ENCODE measurements at places on chromosomes 2 and 18. TPM values are rescaled to one million over a fixed set of nuclear protein-coding genes. Genes with fewer than 3 reads are reported as not detected.

Gene LINC00305
- polyA plus RNA-seq = not detected

Gene FOSL2
- polyA plus RNA-seq = 50.3 TPM

DNA sequence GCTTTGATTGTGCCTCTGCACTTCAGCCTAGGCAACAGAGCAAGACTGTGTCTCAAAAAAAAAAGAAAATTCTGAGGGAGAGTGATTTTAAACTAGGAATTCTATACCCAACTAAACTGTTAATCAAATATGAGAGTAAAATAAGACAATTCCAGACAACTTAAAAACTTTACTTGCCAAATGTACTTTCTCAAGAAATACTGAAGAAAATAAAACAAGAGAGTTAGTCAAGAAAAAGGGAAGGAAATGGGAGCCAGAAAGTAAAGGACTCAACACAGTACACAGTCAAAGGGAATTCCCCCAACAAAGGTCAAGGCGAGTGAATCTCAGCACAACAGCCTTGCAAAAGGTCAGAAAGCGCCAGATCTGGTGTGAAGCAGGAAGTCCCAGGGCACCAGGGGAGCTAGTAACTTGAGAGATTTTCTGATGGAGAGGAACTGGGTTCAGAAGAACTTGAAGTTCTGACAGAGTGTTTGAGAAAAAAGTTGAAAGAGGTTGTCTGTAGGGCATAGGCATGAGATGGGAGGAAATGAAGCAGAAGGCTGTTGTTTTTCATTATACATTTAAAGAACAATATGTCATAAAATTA is 22.6 kb upstream of the TBC1D8 start:
- no peak for DNase-seq

- DNase-seq = no peak
Observed at GRCh38 chr18:54672846-54673475, 81.9 kb downstream of the DYNAP start.

GRCh38 chr18:79069717-79070151 is 540 bp downstream of the ATP9B start:
- DNase-seq = no peak

DNA sequence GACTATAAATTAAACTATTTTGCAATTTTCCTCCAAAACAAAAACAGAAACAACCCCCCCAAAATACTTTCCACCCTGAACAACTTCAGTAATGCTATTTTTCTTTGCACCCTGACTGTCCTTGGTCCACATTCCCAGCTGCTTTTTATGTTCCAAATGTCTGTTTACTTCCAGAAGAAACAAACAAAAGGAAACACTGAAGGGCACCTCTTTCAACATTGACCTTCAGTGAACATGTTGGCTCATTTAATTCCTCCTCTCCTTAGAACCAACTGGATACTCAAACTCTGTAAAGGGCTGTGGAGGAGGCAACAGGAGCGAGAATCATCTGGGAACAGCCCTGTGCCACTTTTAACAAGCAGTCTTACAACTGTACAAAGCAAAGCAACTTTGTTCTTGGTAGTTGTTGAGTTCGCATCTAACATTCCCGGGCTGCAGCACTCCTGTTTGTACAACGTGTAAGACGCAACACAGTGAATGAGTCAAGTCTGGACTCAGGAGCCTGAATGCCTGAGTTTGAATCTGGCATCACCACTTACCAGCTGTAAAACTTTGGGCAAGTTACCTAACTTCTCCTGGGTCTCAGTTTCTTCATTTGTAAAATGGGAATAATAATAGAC is 111.4 kb upstream of the GATA6 start:
- DNase-seq = no peak

GRCh38 chr2:240238786-240239185 is 98.3 kb upstream of the OTOS start:
- DNase-seq = no peak

DNA sequence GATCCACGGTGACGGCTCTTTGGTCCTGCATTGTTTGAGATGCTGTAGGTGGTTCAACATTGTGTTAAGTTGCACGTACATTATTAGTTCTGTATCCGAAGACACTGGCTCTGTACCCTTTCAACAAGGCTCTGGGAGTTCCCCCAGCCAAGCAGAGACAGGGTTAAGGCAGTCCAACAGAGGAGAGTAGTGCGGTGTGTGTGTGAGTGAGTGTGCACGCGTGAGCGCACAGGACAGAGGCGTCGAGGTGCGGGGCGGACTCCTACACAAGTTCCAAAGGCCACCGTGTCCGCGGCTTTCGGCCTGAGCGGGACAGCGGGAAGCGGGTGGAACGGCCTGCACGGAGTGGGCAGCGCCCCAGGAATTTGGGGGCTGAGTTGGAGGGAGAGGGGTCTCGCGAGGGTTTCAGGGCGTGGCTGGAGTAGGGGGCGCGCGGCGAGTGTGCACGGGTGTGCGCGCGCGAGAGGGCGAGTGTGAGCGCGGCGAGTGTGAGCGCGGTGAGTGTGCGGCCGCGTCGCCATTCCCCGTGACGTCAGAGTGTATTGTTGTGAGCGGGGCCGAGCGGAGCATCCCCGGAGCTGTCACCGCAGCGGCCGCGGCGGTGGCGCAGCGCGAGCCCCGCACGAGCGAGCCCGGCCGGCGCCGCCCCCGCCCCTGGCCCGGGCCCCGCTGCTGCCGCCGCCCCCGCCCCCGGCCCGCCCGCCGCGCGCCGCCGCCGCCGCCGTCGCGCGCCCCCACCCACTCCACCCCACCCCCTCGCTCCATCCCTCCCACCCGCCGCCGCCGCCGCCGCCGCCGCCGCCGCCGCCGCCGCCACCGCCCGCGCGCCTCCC is at the start of gene ASXL3:
Gene ASXL3, plus strand, starts transcription at position 535 of the 833 bp plus-strand sequence. CDS start 413 bp downstream, outside the sequence.
- no peak for DNase-seq

GRCh38 chr2:63699549-63699839 is 110.7 kb downstream of the MDH1 start:
- no peak for DNase-seq

DNA sequence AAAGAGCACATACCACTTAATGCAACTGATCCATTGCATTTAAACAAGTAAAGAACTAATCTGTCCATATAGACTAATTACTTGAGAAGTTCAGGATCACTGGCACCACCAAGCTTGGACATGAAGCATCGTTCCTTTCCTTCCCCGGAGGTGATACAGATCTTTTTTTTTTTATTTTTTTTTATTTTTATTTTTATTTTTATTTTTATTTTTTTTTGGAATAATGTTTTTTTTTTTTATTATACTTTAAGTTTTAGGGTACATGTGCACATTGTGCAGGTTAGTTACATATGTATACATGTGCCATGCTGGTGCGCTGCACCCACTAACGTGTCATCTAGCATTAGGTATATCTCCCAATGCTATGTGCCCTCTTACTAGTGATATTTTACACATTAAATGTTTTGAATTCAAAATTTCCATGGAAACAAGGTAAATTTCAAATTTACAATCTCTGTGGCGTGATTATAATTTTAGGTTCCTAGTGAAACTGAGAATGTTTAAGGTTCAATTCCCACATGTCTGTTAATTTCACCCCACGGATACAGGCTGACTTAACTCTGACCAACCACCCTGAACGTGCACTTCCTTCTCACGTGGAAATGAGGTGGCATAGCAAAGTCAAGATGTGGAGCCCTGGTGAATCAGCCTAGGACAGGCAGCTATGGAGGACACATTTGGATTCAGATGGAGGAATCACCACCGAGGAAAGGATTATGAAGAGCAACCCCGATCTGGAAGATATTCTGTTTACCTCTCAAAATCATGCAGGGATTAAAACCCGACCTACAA is 101.6 kb upstream of the THOC1 start:
- no peak for DNase-seq

DNA sequence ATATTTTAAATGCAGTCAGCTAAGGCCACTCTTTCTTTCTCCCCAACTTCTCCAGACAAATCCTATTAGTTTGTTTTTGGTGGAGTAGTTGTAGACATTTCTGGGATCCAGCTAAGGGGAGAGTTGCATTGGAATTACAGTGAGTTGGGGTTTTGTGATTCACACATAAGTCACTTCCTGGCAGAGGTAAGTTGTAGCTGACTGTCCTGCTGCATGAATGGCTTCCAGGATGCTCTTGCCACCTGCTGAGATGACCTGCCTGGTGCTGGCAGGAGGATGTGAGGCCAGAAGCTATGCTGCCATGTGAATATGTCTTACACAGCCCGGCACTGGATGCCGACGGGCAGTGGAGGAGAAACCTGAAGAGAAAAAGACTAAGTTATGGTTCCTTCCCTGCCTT is 243.7 kb downstream of the TDRD15 start:
- DNase-seq = no peak

DNA sequence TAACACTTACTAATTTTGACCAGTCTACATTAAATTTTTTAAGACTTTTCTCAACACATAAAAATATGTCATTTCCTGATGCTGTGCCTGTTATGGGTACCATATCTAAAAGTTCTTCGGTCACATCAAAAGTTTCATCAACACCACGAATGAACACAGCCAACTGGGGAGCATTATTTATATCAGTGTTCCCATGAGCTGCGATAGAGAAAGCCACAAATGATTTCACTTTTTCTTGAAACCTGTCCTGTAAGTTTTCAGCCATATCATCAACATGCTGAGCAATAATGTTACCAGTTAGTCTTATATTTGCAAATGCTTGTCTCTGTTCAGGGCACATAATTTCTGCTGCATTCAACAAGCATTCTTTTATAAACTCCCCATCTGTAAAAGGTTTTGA is 30.4 kb upstream of the NCL start:
- no peak for DNase-seq

DNA sequence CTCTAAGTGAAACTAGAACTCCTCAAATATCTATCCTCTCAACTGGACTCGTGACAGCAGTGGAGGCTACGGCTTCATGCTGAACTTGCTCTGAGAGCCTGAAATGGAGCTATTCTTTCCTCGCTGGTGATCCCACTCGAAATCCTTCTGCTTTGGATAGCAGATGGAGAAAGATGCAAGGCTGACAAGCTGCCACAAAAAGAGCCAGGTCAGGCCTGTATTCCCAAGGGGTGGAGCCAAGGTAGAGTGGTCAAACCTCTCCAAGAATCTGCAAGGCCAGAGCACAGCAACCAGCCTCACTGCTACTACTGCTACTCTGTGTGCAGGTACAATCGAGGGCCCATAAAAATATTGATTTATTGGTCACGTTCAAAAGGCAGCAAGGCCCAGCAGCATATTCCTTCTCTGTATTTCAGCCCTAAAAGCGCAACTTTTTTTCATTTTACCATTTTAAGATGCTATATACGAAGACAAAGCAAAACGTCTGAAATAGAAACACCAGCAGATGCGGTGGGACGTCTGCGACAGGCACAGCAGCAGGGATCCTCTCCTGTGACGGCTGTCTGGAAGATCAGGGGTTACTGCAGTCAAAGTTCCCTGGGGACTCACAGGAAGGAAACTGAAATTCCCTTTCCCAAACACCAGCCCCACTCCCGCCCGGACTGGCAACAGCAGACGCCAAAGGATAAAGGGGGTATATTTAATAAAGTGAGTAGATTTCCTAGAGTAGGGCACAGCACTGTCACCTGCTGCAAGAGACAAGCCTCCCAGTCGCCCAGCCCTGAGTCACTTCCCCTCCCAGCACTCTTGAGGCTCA is 2.4 kb downstream of the SPRED2 start:
- DNase-seq = no peak
